ENCODE measurements at places on chromosomes 12 and 14.

- DNase-seq = no peak
Measured at GRCh38 chr14:54854181-54854580, 48.4 kb downstream of the GCH1 start.

- no peak for DNase-seq
Measured at GRCh38 chr14:75448209-75448608, 20.4 kb downstream of the JDP2 start.

- DNase-seq = no peak
Measured at GRCh38 chr12:96878704-96879103, 28.4 kb upstream of the NEDD1 start.

- DNase-seq = no peak
Measured at GRCh38 chr14:93044121-93044520, 71.6 kb downstream of the ITPK1 start.

GRCh38 chr12:67758119-67758518, 109.6 kb downstream of the DYRK2 start:
- DNase-seq = no peak

DNA sequence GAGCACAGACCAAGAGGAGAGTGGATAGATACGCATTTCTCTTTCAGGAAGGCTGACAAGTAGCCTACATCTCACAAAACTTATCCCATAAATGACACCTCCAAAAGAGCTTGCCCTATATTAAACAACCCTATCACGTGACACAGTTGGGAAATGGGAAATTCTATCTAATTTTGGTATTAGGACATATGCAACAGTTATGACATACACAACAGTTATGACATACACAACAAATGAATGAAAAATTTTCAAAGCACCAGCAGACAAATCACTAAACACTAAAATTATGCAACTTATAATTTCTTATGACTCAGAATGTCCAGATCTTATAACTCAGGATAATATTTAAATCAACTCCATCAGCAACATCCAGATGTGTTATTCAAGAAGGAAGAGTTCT, 54.1 kb downstream of the DUSP16 start:
- no peak for DNase-seq

DNA sequence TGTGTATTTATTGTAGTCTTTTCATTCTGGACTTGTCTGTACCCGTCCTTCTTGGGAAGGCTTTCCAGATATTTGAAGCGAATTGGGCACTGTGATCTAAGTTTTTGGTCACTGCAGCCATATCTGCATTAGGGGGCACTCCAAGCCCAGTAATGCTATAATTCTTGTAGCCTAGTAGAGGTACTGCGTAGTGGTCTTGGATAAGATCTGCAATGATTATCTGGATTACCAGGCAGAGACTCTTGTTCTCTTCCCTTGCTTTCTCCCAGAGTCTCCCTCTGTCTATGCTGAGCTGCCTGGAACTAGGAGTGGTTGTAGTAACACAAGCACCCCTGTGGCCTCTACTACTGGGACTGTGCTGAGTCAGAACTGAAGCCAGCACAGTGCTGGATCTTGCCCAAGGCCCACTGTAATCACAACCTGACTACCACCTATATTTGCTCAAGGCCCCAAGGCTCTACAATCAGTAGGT, 30.0 kb downstream of the SLC38A2 start:
- DNase-seq = no peak

DNA sequence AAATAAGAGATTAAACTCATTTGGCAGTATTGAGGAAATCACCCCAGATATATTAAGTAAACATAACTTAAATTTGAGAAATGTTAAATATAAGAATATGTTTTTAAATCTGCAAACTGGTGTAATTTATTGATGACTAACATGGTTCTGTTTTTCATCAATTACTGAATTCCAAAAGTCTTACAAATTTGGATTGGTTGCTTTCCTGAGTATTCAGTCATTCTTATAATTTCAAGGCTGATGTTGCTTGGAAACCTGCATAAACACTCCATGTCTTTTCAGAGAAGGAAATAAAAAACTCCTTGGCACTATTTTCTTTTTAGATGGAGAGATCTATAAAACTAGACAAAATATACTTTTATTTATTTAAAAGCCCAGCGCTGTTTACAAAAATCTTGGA, 71.7 kb downstream of the NOVA1 start:
- no peak for DNase-seq

DNA sequence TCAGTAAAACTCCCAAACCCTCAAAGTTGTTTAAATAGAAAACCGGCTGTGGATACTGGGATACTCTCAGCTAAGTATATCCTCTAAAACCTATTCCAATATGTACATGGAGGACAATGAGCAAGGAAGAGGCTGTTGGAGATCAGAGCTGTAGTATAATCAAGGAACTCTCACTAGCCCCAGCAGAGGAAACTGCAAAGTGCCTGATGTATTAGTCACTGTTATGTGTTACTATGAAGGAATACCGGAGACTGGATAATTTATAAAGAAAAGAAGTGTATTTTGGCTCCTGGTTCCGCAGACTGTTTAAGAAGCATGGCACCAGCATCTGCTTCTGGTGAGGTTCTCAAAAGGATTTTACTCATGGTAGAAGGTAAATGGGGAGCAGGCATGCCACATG, 65.6 kb upstream of the RPL10L start:
- no peak for DNase-seq

DNA sequence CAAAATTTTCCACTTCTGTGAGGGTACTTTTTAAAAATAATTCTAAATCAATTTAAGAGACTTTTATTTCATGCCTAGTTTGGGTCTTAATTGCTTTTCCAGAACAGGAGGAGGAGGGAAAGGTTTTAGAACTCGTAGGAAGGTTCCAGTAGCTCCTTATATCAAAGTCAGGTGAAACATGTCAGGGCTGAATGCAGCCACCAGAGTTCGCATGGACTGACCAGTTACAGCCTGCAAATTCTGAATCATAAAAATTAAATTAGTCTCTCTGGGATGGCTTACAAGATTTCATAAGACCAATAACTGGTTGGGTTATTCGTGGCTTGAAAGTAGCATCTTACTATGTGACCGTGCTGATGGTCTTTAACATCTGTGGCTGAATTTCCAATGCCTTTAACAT, 397 bp downstream of the BDKRB1 start:
- DNase-seq = no peak
